ENCODE measurements at places on chromosomes 13 and 19.

GRCh38 chr19:38425810-38426466 lies at the start of gene RASGRP4:
Gene RASGRP4 (minus strand): TSS chr19:38426219. CDS start chr19:38426091, 128 bp downstream.
- no peak for DNase-seq

DNA sequence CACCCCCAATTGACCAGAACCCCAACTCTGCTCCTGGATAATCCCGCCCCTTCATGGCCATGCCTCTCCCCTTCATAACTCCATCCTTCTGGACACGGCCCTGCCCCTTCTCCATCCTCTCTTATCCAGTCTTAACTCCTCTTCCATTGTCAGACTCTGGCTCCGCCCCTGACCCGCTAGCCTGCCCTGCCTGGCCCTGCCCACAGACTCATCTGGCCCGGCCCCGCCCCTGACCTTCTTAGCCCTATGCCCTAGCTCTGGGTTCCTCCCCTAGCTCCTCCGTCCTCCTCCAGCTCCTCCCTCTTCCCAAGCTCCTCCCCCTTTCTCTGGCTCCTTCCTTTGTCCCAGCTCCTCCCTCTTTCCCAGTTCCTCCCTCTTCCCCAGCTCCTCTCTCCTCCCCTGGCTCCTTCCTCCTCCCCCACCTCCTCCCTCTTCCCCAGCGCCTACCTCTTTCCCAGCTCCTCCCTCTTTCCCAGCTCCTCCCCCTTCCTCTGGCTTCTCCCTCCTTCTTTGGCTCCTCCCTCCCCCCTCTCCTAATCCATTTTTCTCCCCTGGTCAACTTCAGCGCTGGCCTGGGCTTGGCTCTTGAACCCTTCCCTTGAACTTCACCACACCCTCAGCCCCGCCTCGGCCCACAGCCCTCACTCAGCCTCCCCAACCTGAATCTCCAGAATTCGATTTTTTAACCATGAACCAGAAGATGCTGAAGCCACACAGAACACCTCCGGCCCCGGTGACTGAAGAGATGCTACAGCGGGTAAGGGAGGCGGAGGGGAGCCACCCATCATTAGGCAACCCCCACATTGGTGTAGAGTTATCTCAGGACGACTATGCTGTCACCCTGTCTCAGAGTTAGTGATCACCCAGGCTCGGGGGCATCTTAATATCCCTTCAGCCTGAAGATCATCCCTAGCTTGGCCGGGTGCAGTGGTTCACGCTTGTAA lies 9.2 kb upstream of the ZNF358 start:
- peak; percentile 94 for DNase-seq

DNA sequence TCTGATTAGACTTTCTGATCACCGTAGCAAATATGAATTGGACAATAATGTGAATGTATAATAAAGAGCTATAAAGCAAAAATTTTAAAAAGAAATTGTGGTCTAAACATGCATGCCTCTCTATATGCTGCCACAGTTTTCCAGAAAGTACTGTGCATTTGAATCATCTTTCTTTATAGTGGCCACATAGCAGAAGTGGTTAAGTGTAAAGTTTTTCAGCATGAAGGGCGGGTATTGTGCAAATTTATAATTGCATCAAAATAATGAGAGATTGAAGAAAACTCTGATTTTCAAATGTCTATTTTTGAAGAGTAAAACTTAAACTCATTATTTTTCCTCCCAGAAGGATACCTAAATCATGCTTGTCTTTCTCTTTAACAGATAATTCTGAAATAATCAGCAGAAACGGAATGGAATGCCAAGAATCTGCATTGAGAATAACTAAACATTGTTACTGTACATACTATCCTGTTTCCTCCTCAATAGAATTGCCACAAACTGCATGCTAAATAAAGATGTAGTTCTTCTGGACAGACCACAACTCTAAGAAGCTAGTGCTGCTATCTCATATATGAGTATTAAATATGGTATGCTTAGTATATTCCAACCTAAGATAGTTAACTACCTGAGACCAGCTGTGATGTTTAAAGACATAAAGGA lies 42.9 kb upstream of the RAP2A start:
- no peak for DNase-seq

- DNase-seq: peak; percentile 62
Measured at GRCh38 chr19:31255174-31255799, 93.9 kb downstream of the TSHZ3 start.

- no peak for DNase-seq
Measured at GRCh38 chr19:2806736-2807378, 12.8 kb upstream of the ZNF554 start.

DNA sequence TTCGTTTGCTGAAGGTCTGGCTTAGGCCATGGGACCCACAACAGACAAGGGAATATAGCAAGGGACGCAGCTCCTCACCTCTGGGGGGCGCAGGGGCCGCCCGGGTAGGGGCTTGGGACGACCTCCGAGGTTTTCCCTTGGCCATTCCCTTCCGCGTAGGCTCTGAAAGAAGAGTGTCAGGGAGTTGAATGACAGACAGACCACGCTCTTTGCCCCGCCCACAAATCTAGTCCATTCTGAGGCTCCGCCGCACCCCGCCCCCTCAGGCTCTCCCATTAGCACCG lies 11.4 kb upstream of the ZNF414 start:
- DNase-seq: no peak

DNA sequence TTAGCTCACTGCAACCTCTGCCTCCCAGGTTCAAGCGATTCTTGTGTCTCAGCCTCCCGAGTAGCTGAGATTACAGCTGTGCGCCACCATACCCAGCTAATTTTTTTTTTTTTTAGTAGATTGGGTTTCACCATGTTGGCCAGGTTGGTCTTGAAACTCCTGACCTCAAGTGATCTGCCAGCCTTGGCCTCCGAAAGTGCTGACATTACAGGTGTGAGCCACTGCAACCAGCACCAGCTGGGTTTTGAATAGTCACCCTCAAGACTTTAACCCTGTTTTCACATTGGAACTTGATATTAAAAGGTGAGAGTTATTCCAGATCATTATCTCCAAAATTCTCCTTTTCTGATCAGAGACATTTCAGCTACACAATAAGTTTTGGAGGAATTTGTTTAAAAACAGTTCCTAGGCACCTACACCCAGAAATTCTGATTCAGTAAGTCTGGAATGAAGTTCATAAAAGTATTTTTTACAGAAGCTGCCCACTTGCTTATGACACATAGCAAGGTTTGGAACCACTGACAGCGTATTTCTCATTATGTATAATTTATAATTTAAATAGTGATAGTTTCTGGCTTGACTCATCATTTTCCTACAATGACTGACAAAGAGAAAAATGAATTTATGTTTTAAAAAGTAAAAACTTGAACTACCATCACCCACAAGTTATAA lies 417.3 kb downstream of the DIAPH3 start:
- DNase-seq: no peak

DNA sequence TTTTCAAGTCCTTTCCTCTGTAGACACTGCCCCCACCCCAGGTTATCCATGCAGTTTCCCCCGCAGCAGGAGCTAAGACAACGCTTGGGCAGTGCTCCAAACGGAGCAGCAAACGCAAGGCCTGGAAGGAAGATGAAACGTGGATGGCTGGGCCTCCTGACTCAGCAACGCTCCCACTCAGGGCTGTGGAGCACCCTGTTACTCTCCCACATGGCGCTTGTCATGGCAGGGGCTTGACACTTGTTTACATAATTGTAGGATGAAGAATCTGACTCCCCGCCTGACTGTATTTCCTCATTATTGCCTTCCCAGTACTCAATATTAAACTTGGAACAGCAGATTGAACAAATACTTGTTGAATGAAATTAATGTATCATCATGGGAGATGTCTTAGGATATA lies 799 bp upstream of the C1QTNF9B start:
- no peak for DNase-seq

DNA sequence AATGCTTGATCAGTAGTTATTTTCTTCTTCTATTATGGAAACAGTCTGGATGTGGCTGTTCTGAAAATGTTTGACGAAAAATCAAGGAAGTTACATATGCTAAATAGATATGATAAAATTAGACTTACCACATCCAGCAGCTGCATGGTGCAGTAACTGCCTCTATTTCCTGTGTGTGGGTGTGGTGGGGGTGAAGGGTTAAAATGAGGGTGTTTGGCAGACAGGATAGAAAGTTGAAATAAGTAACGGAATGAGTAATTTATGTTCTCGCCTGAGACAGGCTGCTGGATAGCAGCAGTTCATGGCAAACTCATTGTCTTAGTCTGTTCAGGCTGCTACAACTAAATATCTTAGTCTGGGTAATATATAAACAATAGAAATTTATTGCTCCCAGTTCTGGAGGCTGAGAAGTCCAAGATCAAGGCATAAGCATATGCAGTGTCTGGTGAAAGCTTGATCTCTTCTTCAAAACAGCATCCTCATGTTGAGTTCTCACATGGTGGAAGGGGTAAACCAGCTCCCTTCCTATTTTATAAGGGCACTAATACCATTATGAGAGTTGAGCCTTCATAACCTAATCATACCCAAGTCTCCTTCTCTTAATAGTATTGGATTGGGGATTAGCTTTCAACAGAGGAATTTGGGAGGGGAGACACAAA lies 1248.9 kb downstream of the SLITRK5 start:
- no peak for DNase-seq

- DNase-seq: peak; percentile 76
Measured at GRCh38 chr13:30121666-30122065, 185.7 kb downstream of the KATNAL1 start.

DNA sequence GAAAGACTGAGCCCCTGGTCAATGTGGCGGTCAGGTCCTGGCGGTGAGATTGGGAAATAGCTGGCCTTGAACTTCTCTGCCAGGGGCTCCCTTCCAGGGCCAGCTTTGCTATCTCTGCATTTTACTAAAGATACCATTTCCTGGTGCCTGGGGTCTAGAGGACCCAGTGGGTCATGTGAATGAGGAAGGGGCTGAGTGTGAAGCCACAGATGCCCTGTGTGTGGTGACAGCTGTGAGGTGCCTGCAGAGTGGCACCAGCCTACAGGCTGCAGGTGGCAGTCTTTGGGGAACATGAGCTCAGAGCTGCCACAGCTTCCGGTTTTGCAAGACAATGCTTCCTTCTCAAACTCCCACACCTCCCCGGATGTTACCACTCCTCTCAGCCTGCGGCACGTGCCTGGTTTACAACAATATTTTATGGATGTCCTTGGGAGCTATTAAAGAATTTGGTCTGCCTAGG lies 5.2 kb upstream of the MLNR start:
- DNase-seq: peak; percentile 21

DNA sequence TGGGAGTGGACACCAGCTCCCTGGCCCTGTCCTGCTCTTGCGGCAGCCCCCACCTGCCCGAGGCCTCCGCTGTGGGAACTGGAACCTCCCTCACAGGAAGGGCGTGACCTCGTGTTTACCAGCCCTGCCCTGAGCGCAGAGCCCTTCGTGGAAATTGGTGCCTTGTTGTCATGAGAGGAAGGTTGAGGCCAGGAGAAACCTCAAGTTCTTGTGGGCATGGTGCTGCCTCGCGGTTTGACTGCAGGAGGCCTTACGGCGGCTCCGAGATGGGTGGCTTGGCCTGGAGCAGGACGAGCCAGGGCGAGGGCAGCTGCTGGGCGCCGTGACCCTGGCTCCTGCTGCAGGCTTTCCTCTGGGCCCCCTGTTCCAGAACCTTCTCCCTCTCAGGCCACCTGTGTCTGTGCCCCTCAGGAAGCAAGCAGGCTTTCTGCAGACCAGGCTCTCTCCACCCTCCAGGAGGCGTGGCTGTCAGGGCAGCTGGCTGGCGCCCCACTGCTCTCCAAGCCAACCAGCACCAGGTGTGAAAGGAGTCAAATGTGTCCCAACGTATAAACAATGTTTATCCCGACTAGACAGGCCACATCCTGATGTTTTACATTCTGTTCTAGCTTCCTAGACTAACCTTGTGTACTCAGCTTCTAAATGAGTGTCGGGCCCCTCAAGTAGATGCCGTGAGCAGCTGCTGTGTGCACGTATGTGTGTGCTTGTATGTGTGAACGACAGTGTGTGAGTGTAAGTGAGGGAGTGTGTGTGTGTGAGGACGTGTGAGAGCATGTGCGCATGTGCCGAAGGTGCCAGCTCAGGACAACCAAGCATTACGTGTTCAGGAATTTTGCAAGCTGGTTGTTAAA lies 10.4 kb upstream of the RASA3 start:
- DNase-seq: no peak

- DNase-seq: peak; percentile 89
Measured at GRCh38 chr19:13164343-13165161, 14.3 kb downstream of the IER2 start.

- DNase-seq: peak; percentile 68
Measured at GRCh38 chr13:110520431-110521295, 40.9 kb downstream of the RAB20 start.

DNA sequence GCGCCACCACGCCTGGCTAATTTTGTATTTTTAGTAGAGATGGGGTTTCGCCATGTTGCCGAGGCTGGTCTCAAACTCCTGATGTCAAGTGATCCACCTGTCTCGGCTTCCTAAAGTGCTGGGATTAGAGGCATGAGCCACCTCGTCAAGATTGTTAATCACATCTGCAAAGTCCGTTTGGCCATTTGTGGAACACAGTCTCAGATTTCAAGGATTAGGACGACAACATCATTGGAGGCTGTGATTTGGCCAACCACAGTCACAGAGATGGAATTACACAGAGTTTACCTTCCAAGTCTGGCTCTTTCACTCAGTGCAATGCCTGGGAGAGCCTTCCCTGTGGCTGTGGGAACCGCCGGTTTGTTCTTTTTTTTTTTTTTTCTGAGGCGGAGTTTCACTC lies 17.8 kb downstream of the SULT2B1 start:
- DNase-seq: peak; percentile 58

GRCh38 chr19:13833330-13834243 lies 38.3 kb downstream of the ZSWIM4 start:
- peak; percentile 92 for DNase-seq

DNA sequence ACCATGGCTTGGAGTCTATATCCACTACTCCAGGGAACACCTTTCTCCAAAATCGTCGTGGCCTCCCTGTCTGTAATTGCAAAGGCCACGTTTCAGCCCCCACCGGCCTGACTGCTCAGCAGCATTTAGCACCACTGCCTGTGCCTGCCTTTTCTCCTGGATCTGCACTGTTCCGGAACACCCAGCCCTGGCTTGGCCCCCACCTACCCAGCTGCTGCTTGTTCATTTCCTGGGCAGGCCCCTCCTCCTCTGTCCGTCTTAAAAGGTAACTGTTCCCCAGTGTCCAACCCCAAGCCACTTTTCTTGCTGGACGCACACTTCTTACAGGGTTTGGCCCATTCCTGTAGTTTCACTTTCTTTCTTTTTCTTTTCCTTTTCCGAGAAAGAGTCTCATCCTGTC lies 8.5 kb upstream of the SYT5 start:
- DNase-seq: no peak

DNA sequence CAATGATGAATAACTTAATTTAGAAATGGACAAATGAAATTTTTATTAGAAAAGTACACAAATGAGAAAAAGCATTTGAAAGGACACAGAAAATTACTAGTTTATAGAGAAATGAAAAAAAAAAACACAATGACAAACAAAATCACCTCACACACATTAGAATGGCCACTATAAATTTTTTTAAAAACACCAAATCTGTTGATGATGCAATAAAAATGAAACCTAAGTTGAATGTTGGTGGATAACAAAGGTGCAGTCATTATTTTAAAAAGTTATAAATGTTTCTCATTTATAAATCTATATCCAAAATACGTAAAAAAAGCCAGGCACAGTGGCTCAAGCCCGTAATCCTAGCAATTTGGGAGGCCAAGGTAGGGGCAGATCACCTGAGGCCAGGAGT lies 20.8 kb downstream of the ZNF626 start:
- DNase-seq: no peak
